ENCODE measurements at places on chromosomes 12 and 14.

DNA sequence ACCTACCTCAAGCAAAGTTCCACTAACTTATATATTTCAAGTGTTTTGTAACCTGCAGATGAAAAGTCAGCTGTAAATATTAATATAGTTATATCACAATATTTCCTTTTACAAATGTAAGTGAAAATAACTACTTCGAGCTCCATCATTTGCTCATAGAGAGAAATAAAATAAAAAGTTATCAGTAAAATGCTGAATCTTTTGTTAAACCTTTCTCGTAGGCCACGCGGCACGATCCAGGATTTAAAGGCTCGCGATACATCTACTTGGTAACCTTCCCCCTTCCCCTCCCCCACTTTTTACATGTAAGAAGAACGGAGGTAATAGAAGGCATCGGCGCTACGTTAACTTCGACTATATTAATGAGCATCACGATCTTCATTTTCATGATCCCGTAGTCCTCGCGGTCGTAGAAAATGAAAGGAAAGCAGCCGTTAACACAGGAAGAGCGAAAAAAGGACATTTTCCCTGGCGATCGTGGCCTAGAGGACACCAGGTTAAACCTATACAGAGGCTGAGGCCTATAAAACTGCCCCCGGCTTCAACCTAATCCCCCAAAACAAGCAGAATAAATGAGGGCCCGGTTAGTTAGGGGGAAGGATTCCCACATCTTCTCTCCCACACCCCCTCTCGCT lies 508 bp downstream of the HNRNPC start:
- peak overlapping the region; percentile 100 for H3K27ac ChIP-seq
- H3K4me3 ChIP-seq: peak overlapping the region; percentile 100
- DNase-seq: no peak
- no peaks in the 10 kb centered on the region for H3K27me3 ChIP-seq

DNA sequence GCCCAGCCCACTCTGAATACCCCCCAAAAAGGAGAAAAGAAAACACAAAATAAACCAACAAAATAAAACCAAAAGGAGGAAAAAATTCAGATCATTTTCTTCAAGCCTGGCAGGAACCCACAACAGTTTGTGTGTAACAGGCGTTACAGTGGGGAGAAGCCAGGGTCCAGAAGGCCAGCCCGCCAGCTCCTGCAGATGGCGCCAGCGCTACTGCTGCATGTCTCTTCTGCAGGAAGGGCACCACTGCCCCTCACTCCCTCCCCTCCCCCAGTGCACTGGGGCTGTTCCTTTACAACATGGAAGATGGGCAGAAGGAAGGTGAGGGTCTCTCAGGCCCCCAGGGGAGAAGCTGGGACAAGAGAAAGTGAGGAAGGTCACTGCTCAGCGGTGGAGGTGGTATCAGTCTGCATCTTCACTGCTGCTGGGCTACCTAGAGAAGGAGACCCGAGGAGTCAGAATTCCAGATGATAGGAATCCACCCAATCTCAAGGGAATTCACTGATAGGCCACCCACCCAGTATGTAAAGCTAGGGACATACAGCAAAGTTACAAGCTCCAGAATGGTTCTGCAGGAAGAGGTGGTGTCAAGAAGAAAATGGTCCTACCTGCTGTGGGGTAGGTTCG lies 2.3 kb upstream of the NOP2 start:
- H3K4me3 ChIP-seq: peak overlapping the region; percentile 8
- peaks cover 38% of the 10 kb centered on the region for H3K36me3 ChIP-seq
- DNase-seq: peak; percentile 50
- H3K27ac ChIP-seq: peak overlapping the region; percentile 64

DNA sequence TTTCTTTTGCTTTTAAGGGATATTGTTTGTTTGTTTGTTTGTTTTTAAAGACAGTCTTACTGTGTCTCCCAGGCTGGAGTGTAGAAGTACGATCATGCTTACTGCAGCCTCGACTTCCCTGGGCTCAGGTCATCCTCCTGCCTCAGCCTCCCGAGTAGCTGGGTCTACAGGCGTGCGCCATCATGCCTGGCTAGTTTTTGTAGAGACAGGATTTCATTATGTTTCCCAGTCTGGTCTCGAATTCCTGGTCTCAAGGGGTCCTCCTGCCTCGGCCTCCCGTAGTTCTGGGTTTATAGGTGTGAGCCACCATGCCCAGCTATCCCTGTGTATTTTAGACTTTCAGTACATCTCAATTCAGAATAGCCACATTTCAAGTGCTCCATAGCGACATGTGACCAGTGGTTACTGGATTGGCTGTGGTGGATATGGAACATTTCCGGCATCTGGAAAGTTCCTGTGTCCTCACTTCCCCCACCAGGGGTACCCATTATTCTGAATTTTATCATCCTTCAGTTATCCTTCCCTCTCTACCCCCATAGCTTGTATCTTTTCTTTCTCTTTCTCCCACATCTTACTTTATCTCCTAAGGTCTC lies 61.1 kb downstream of the HRK start:
- H3K4me1 ChIP-seq: peaks cover 15% of the 10 kb centered on the region
- H3K4me3 ChIP-seq: peak overlapping the region; percentile 40
- peaks cover 2% of the 10 kb centered on the region for H3K36me3 ChIP-seq
- H3K27me3 ChIP-seq: no peaks in the 10 kb centered on the region

DNA sequence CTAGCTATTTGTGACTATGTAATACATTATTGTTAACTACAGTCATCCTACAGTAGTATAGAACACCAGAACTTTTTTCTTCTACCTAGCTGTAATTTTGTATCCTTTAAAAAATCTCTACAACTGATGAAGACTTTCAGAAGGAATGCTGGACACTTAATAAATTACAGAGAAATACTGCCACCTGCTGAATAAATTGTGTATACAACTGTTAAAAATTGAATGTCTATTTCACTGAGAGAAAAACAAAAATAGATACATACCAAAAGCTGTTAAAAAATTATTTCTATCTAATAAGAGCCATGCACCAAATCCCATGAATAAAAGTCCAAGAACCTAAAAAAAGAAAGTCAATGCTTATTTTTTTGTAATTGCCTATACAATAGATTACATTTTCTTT lies 6.6 kb downstream of the TSPAN19 start:
- H3K36me3 ChIP-seq: no peaks in the 10 kb centered on the region
- DNase-seq: no peak
- no peaks in the 10 kb centered on the region for H3K4me1 ChIP-seq
- no peak overlapping the region for H3K4me3 ChIP-seq

All from activated naive CD8-positive, alpha-beta T cell treated with anti-CD3 and anti-CD28 coated beads for 36 hours (primary cell).